ENCODE measurements at places on chromosomes 7 and 10.

GRCh38 chr10:68088740-68089139 lies 13.7 kb upstream of the HERC4 start:
- H3K4me3 ChIP-seq = no peak overlapping the region
- no peaks in the 10 kb centered on the region for H3K36me3 ChIP-seq
- H3K4me1 ChIP-seq = peaks cover 75% of the 10 kb centered on the region
- H3K27me3 ChIP-seq = no peaks in the 10 kb centered on the region
- H3K27ac ChIP-seq = peak overlapping the region; percentile 24
- no peak for DNase-seq

- H3K27ac ChIP-seq = peak overlapping the region; percentile 99
- peak; percentile 54 for DNase-seq
- H3K27me3 ChIP-seq = no peaks in the 10 kb centered on the region
- H3K4me3 ChIP-seq = peak overlapping the region; percentile 99
- 0 out of 2 replicates have a peak, but pooled peaks cover 3% of the 10 kb centered on the region for H3K36me3 ChIP-seq
These were observed 2.0 kb upstream of the KMT2E start for GRCh38 chr7:105011831-105012502.

GRCh38 chr7:128178611-128179010 lies 62.5 kb upstream of the LEP start:
- DNase-seq = no peak
- no peak overlapping the region for H3K27ac ChIP-seq
- no peaks in the 10 kb centered on the region for H3K4me1 ChIP-seq
- H3K4me3 ChIP-seq = no peak overlapping the region

GRCh38 chr10:110568055-110568735 lies 700 bp downstream of the SMC3 start:
- H3K27ac ChIP-seq = peak overlapping the region; percentile 91
- peaks cover 18% of the 10 kb centered on the region for H3K4me1 ChIP-seq
- DNase-seq = peak; percentile 65
- no peaks in the 10 kb centered on the region for H3K36me3 ChIP-seq

- H3K36me3 ChIP-seq = no peaks in the 10 kb centered on the region
- DNase-seq = no peak
- H3K4me1 ChIP-seq = no peaks in the 10 kb centered on the region
- H3K27me3 ChIP-seq = no peaks in the 10 kb centered on the region
These were observed 35.5 kb downstream of the OGDHL start for GRCh38 chr10:49726593-49726992.

DNA sequence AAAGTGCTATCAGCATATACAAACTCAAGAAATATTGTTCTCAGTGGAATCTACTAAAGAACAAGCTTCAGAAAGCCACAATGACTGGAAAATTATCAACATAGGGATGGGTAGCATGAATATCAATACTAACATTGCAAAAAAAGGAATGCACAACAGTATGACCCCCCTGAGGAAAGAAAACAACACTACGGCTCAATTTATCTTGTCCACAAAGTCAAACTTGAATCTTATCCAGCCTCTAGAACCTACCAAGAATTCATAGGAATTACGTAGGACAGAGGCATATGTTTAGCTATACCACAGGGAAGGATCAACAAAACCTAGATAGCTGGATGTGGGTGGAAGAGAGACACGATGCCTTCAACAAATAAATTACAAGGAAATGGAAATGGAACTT lies 54.6 kb downstream of the AGMO start:
- no peaks in the 10 kb centered on the region for H3K36me3 ChIP-seq
- H3K27ac ChIP-seq = no peak overlapping the region
- 0 out of 2 replicates have a peak, but pooled peaks cover 7% of the 10 kb centered on the region for H3K4me1 ChIP-seq
- no peak for DNase-seq

DNA sequence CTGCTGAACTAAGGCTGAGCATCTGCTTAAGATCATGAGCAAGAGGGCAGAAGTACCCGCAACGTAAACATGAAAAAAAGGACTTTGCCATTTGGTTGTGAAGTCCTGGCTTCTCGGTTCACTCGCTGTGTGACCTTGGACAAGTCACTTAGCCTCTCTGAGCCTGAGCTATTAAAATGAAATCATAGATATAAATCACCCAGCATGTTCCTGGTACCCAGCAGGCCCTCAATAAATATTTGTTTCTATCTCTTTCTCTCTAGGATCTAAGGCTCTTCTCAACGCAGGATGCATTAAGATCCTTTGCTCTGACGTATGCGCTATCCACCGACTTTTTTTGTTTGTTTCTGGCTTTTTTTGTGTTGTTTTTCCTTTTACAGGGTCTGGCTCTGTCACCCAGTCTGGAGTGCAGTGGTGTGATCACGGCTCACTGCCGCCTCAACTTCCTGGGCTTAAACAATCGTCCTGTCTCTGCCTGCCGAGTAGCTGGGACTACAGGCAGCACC lies 6.7 kb downstream of the HIP1 start:
- no peaks in the 10 kb centered on the region for H3K36me3 ChIP-seq
- H3K27me3 ChIP-seq = no peaks in the 10 kb centered on the region
- peaks cover 36% of the 10 kb centered on the region for H3K4me1 ChIP-seq

DNA sequence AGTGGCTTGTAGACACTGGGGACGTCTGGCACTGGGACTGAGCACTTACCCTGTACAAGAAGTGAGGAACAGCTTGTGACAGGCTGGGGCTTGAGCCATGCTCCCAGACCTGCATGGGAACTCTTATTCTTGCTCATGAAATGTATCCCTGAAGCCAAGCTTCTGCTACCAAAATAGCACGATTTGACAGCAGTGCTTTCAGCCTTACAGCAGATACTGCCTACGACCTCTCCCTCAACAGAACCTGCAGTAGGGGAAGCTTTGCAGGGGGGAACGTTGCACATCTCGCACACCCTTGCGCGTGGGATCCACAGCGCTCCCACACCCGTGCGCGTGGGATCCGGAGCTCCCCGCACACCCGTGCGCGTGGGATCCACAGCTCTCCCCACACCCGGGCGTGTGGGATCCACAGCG lies 88.0 kb downstream of the CREM start:
- H3K4me1 ChIP-seq = no peaks in the 10 kb centered on the region
- H3K27ac ChIP-seq = no peak overlapping the region
- DNase-seq = no peak
- no peaks in the 10 kb centered on the region for H3K36me3 ChIP-seq

DNA sequence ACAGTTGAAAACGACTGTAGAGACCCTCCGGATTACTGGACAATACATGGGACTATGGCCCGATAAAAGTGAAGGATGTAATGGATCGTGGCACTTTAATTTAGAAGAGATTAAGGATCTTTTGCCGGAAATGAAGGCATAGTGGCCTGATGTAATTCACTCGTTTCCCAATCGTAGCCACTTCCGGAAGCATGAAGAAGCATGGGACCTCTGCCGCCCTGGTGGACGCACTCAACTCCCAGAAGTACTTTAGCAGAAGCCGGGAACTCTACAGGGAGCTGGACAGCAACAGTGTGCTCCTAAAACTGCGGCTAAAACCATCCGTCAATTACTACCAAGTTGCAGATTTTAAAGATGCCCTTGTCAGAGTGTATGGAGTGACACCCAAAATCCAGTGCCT lies 59.6 kb upstream of the NUPR2 start:
- no peaks in the 10 kb centered on the region for H3K4me1 ChIP-seq
- 0 out of 2 replicates have a peak overlapping the region, but pooled peaks have one; percentile 11 for H3K4me3 ChIP-seq
- peak; percentile 26 for DNase-seq
- H3K27ac ChIP-seq = no peak overlapping the region

DNA sequence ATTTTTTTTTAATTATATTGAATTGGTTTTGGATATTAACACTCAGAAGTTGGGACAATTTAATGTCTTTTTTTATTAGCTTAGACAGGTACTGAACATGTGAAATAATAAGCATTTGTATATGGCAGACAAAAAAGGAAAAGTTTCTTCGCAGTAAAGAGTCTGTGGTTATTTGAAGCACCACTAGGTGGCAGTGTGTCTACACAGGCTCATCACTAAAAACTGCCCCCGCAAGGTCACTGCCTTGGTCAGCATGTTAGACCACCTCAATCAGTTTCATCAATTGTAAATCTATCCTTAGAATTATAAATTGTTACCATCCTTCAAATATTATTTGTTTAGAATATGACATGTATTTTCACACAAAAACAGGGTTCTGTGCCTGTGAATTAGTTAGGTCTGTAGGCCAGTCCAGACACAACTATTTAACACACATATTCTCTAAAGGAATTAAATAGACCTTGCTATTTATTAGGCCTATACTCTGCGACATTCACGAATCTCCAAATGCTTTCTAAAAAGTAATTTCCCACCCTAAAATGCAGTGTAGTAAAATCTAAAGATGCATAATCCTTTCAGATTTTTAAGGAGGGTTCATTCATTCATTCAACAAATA lies 17.0 kb downstream of the PNLIPRP3 start:
- H3K27ac ChIP-seq = no peak overlapping the region
- DNase-seq = peak; percentile 55
- H3K27me3 ChIP-seq = no peaks in the 10 kb centered on the region
- H3K4me3 ChIP-seq = no peak overlapping the region
- no peaks in the 10 kb centered on the region for H3K4me1 ChIP-seq
- no peaks in the 10 kb centered on the region for H3K36me3 ChIP-seq

DNA sequence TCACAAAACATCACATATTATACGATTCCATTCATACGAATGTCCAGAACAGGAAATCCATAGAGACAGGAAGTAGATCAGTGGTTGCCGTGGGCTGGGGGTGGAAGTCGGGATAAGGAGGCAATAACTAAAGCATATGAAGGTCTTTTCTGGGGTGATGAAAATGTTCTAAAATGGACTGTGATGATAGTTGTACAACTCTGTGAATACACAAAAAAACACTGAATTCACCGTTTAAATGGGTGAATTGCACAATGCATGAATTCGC lies 3.2 kb upstream of the INSIG1 start:
- H3K27ac ChIP-seq = no peak overlapping the region
- H3K4me1 ChIP-seq = peaks cover 12% of the 10 kb centered on the region
- H3K4me3 ChIP-seq = no peak overlapping the region
- no peaks in the 10 kb centered on the region for H3K36me3 ChIP-seq
- H3K27me3 ChIP-seq = no peaks in the 10 kb centered on the region
- DNase-seq = no peak

DNA sequence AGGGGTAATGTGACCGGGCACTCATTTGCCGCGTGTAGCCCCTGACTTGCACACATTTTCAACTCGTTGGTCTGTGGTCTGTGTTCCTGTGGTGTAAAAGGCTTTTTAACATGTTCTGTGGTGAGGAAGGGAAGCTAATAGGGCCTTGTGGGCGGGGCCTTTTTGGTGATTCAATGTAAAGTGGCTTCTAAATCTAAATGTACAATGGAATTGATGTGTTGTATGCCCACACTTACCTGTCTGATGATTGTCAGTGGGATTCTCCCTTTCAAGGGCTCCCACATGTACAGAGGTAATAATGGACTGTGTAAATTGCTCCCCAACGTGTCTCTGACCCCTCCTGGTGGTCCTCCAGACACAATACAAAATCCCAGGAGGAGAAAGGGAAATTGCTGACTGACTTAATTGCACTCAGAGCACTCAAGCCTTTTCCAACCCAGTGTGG lies 43.1 kb upstream of the GATAD1 start:
- DNase-seq = no peak
- no peak overlapping the region for H3K27ac ChIP-seq
- peaks cover 15% of the 10 kb centered on the region for H3K4me1 ChIP-seq
- H3K27me3 ChIP-seq = no peaks in the 10 kb centered on the region
- H3K36me3 ChIP-seq = peaks cover 13% of the 10 kb centered on the region

DNA sequence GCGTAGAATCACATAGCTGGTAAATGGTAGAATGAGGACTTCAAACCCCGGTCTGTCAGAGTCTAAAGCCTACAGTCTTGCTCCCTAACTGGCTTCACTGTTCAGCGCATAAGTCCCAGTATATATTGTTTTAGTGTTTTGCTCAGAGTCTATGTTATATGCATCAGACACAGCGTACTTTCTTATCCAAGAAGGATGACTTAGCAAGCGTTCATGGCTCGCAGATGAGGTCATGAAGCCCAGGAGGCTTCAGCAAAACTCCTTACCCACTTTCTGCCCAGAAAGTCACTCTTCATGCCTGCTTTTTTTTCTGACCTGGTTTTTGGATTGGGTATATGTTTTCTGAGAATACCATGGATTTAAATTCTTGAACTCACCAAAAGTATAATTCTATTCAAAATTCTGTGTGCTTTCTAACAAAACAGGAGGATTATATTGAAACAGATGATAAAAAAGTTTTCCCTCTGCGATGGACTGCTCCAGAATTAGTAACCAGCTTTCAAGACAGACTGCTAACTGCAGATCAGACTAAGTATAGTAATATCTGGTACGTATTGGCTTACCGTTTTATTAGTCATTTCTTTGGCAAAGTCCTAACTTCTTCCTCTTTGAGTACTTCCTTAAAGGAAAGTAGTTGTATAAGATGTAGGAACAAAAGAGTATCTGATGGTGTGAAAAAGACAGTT lies 24.6 kb upstream of the BHLHA15 start:
- H3K27me3 ChIP-seq = no peaks in the 10 kb centered on the region
- no peak overlapping the region for H3K4me3 ChIP-seq
- H3K4me1 ChIP-seq = no peaks in the 10 kb centered on the region
- H3K27ac ChIP-seq = peak overlapping the region; percentile 54
- no peaks in the 10 kb centered on the region for H3K36me3 ChIP-seq
- DNase-seq = peak; percentile 58

GRCh38 chr7:79050603-79051002 lies 402.9 kb downstream of the MAGI2 start:
- no peaks in the 10 kb centered on the region for H3K27me3 ChIP-seq
- H3K4me1 ChIP-seq = no peaks in the 10 kb centered on the region
- H3K4me3 ChIP-seq = no peak overlapping the region
- DNase-seq = peak; percentile 50
- H3K27ac ChIP-seq = no peak overlapping the region

- H3K27ac ChIP-seq = no peak overlapping the region
- H3K4me1 ChIP-seq = 0 out of 2 replicates have a peak, but pooled peaks cover 6% of the 10 kb centered on the region
- no peak overlapping the region for H3K4me3 ChIP-seq
These were observed 1.8 kb upstream of the ZDHHC4 start for GRCh38 chr7:6575281-6576023.

- H3K4me3 ChIP-seq = no peak overlapping the region
- no peaks in the 10 kb centered on the region for H3K27me3 ChIP-seq
These were observed 8.5 kb upstream of the ZNF786 start for GRCh38 chr7:149099058-149099457.

DNA sequence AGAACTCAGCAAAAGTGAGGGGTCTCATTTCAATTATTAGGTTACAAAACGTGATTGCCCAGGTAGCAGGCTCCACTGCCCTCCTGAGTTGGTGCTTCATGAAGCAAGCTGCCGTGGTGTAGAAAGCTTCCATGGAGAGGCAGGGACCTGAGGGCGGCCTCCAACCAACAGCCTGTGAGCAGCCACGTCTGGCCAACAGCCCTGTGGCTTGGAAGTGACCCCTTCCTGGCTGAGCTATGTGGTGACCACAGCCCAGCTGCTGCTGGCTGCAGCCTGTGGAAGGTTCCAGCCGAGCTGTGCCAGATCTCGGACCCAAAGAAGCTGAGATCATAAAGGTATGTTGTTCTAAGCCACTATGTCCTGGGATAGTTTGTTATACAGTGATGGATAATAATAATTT lies 122.5 kb upstream of the KLF6 start:
- no peak overlapping the region for H3K4me3 ChIP-seq
- no peaks in the 10 kb centered on the region for H3K27me3 ChIP-seq
- peak; percentile 39 for DNase-seq
- peak overlapping the region; percentile 81 for H3K27ac ChIP-seq

- H3K4me1 ChIP-seq = no peaks in the 10 kb centered on the region
- no peaks in the 10 kb centered on the region for H3K36me3 ChIP-seq
- H3K27ac ChIP-seq = no peak overlapping the region
- no peaks in the 10 kb centered on the region for H3K27me3 ChIP-seq
These were observed 62.9 kb upstream of the TMEM72 start for GRCh38 chr10:44848211-44848610.

- H3K27me3 ChIP-seq = no peaks in the 10 kb centered on the region
- H3K4me3 ChIP-seq = no peak overlapping the region
- no peaks in the 10 kb centered on the region for H3K36me3 ChIP-seq
- H3K27ac ChIP-seq = no peak overlapping the region
- peaks cover 17% of the 10 kb centered on the region for H3K4me1 ChIP-seq
These were observed 71.8 kb downstream of the SEMA3A start for GRCh38 chr7:84122582-84123360.

Measured in GM23248 (cell line).